CD8-positive, alpha-beta memory T cell (primary cell): ENCODE measurements at places on chromosomes 11 and 22.

- H3K27me3 ChIP-seq, result no peaks in the 10 kb centered on the region
- H3K4me3 ChIP-seq, result no peak overlapping the region
- no peaks in the 10 kb centered on the region for H3K36me3 ChIP-seq
- no peak for DNase-seq
Observed at GRCh38 chr11:73585834-73586575, 11.9 kb downstream of the FAM168A start.

- no peak overlapping the region for H3K4me3 ChIP-seq
- no peak overlapping the region for H3K27ac ChIP-seq
Observed at GRCh38 chr11:786235-787083, 3.4 kb downstream of the CEND1 start.

- H3K27me3 ChIP-seq, result no peaks in the 10 kb centered on the region
- H3K4me1 ChIP-seq, result no peaks in the 10 kb centered on the region
- no peaks in the 10 kb centered on the region for H3K36me3 ChIP-seq
- no peak for DNase-seq
- H3K27ac ChIP-seq, result no peak overlapping the region
Observed at GRCh38 chr11:111357150-111358037, 21.7 kb downstream of the POU2AF1 start.

GRCh38 chr11:102225689-102226568, 91.4 kb upstream of the BIRC3 start:
- no peaks in the 10 kb centered on the region for H3K4me1 ChIP-seq
- no peak for DNase-seq
- H3K27me3 ChIP-seq, result no peaks in the 10 kb centered on the region

DNA sequence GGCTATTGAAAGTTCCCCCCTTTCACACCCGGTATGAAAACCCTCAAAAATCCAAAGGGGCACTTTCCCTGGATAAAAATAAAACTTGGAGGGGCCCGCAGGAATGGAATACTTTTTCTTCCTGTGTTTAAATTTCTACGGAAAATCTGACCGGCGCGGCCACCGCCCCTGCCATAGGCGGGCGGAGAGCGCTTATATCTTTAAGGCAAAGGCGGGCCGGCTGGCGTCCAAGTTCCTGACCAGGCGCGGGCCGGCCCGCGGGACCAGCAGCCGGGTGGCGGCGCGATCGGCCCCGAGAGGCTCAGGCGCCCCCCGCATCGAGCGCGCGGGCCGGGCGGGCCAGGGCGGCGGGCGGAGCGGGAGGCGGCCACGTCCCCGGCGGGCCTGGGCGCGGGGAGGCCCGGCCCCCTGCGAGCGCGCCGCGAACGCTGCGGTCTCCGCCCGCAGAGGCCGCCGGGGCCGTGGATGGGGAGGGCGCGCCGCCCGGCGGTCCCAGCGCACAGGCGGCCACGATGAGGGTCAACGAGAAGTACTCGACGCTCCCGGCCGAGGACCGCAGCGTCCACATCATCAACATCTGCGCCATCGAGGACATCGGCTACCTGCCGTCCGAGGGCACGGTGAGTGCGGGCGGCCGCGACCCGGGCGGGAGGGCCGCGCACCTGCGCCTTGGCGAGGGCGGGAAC, at the start of gene ANO1:
TSS of gene ANO1 (plus strand) at position 223 of the 686 bp plus-strand sequence. CDS start at position 513, 290 bp downstream.
- H3K4me1 ChIP-seq, result no peaks in the 10 kb centered on the region
- H3K4me3 ChIP-seq, result no peak within 1 kb of the TSS
- DNase-seq, result no peak
- H3K27ac ChIP-seq, result no peak within 1 kb of the TSS
- H3K27me3 ChIP-seq, result no peaks in the 10 kb centered on the region
- H3K36me3 ChIP-seq, result no peaks in the 10 kb centered on the region

DNA sequence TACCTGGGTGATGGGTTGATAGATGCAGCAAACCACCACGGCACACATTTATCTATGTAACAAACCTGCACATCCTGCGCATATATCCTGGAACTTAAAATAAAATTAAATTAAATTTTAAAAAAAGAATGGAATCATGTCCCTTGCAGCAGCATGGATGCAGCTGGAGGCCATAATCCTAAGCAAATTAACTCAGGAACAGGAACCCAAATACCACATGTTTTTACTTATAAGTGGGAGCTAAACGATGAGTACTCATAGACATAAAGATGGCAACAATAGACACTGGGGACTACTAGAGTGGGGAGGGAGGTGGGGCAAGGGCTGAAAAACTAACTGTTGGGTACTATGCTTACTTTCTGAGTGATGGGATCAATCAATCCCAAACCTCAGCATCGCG, 40.9 kb downstream of the CWC15 start:
- H3K27me3 ChIP-seq, result no peaks in the 10 kb centered on the region
- H3K4me3 ChIP-seq, result no peak overlapping the region
- no peaks in the 10 kb centered on the region for H3K36me3 ChIP-seq
- peaks cover 44% of the 10 kb centered on the region for H3K4me1 ChIP-seq

DNA sequence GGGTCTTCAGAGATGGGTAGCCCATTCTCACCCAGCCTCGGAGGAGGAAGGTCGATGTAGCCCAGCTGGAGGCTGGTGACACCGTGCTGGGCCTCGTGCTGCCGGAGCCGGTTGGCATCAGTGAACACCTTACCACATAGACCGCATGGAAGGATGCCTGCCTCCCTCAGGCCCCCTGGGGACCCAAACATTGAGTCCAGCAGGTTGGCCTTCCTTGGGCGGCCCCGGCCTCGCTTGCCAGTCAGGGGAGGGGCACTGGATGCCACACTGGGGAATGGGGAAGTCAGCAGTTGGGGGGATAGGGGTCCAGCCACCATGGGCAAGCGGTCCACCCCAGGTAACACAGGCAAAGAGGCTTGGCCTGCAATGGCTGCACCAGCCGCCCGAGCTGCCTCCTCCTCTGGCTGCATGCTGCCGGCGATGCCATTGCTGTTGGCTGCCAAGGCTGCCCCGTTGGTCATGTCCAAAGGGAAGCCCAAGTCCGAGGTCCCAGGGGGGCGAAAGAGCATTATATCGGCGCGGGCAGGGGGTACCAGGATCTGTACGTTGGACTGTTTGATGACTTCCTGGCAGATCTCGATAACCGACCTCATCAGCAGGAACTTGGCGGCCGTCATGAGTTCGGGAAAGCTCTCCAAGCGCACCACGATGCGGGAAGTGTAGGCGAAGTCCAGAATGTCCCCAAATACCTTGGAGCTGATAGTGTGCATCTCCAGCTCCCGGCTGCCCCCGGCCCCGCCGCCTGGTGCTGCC, 1.4 kb downstream of the PATZ1 start:
- H3K27ac ChIP-seq, result peak overlapping the region; percentile 16
- no peaks in the 10 kb centered on the region for H3K27me3 ChIP-seq
- H3K36me3 ChIP-seq, result peaks cover 43% of the 10 kb centered on the region
- peaks cover 56% of the 10 kb centered on the region for H3K4me1 ChIP-seq

GRCh38 chr22:44311104-44311854, 1.5 kb downstream of the SHISAL1 start:
- H3K27me3 ChIP-seq, result no peaks in the 10 kb centered on the region
- H3K4me3 ChIP-seq, result no peak overlapping the region
- H3K4me1 ChIP-seq, result peaks cover 10% of the 10 kb centered on the region
- no peaks in the 10 kb centered on the region for H3K36me3 ChIP-seq

DNA sequence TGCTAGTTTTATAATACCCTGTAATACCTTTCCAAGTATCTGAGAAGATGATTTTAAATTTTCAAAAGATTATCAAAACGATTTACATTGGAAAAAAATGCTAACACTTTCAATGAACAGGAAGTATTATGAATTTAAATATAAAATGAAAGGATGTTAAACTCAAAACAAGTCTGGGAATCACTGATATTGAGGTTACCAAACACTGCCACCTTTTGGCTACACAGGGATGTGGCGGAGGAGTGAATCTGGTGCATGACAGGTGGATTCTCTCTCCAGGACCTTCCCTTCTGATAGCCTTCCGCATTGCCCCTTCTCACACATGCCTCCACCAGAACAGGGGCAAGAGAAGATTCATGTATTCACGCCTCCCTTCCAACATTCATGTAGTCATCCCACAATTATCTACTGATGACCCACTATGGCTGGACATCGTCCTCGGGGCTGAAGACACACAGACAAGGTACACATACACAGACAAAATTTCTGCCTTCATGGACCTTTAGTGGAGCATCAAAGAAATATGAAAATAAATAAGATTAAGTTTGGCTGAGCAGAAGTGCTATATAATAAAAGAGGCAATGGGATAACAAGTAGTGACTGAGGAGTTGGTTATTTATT, 34.7 kb downstream of the ATG16L2 start:
- H3K4me3 ChIP-seq, result no peak overlapping the region
- H3K27me3 ChIP-seq, result no peaks in the 10 kb centered on the region
- no peaks in the 10 kb centered on the region for H3K4me1 ChIP-seq
- H3K36me3 ChIP-seq, result peaks cover 6% of the 10 kb centered on the region
- no peak for DNase-seq
- H3K27ac ChIP-seq, result no peak overlapping the region

DNA sequence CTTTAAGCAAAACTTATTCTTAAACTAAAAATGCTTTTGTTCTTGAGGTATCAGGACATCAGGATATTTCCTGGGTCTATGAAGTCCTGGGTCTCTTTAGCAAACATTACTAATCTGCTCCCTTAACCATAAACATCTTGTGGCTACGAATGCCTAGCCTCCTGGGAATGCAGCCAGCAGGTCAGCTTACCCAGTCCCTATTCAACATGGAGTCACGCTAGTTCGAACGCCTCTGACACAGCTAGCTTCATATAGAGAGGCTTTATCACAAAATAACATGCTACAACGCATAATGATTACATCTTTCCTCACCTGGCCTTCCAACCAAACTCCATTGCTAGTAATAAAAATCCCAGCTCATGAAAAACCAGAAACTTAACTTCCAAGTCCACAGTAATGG, 17.5 kb upstream of the FIBIN start:
- no peak for DNase-seq
- H3K4me3 ChIP-seq, result no peak overlapping the region
- H3K27ac ChIP-seq, result no peak overlapping the region
- no peaks in the 10 kb centered on the region for H3K36me3 ChIP-seq
- no peaks in the 10 kb centered on the region for H3K4me1 ChIP-seq

- DNase-seq, result no peak
- no peaks in the 10 kb centered on the region for H3K27me3 ChIP-seq
- no peak overlapping the region for H3K27ac ChIP-seq
Observed at GRCh38 chr11:111176603-111177002, 68.9 kb upstream of the POU2AF2 start.

DNA sequence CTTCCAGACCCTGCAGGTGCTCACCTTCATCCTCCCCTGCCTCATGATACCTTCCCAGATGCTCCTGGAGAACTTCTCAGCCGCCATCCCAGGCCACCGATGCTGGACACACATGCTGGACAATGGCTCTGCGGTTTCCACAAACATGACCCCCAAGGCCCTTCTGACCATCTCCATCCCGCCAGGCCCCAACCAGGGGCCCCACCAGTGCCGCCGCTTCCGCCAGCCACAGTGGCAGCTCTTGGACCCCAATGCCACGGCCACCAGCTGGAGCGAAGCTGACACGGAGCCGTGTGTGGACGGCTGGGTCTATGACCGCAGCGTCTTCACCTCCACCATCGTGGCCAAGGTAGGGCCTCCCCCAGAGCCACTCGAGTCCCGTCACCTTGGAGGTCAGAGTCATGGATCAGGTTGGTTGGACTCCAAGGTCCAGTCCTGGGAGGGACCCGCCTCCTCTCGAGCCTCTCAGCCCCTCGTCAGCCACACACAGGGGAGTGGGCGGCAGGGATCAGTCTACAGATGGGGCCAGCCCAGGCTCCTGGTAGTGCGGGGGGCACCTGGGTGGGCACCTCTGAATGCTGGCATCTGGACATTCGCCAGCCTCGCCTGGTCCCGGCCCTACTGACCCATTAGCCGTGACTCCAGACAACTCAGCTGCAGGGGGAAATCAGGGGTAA, 34.8 kb upstream of the SLC22A12 start:
- no peaks in the 10 kb centered on the region for H3K36me3 ChIP-seq
- no peak overlapping the region for H3K4me3 ChIP-seq
- no peak overlapping the region for H3K27ac ChIP-seq
- H3K4me1 ChIP-seq, result no peaks in the 10 kb centered on the region
- DNase-seq, result no peak

DNA sequence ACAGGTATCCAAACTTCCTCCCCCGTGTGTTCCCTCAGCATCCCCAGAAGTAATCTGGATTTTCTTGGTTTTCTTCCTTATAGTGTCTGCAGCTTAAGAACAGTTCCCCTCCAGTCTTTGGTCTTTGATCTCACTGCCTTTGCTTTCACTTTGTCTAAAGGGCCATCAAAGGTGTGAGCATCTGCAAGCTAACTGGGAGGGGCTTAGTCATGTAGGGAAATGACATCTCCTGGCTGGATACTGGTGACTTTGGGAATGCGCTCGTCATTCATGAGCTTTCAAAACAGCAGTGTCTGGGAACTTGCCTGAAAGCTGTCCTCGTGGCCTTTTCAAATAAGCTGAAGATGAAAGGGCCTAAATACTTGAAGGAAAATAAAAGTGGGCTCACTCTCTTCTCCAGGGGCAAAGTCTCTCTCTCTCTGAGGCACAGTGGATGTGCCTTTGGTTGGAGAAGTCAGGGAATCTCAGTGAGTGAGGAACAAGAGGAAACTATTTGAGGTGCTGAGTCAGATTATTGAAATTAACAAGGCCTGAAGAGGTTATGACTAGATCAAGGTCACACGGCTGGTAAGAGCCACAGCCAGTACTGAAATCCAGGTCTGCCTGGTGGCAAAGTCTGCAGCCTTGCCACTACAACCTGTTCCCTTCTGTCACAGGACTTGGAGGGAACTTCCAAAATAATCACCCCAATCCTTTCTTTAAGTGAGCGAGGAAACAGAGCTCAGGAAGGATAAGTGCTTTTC, 45.6 kb upstream of the TENM4 start:
- H3K27ac ChIP-seq, result no peak overlapping the region
- no peaks in the 10 kb centered on the region for H3K27me3 ChIP-seq
- DNase-seq, result no peak
- no peak overlapping the region for H3K4me3 ChIP-seq
- H3K36me3 ChIP-seq, result no peaks in the 10 kb centered on the region

DNA sequence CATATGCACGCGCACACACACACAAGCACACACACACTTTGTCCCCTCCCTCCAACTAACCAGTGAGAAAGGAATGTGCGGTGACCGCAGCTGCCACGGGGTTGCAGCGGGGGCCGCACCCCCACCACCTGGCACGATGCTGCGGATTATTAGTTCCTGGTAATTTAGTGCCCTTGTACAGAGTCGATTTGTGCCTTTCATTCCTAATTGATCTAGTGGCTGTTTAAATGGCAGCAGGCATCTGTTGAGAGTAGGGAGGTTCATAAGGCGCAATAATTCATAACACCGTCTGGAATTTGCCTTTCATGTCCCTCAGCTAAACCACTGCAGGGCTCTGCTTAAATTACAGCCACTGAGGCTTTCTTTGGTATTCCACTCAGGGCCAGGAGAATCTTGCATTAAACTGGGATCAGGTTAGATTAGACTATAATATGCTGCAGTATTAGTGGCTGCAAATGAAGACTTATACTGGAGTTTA, 113.7 kb downstream of the FEZ1 start:
- H3K36me3 ChIP-seq, result no peaks in the 10 kb centered on the region
- H3K4me1 ChIP-seq, result no peaks in the 10 kb centered on the region
- DNase-seq, result no peak
- H3K27ac ChIP-seq, result no peak overlapping the region
- H3K27me3 ChIP-seq, result no peaks in the 10 kb centered on the region

DNA sequence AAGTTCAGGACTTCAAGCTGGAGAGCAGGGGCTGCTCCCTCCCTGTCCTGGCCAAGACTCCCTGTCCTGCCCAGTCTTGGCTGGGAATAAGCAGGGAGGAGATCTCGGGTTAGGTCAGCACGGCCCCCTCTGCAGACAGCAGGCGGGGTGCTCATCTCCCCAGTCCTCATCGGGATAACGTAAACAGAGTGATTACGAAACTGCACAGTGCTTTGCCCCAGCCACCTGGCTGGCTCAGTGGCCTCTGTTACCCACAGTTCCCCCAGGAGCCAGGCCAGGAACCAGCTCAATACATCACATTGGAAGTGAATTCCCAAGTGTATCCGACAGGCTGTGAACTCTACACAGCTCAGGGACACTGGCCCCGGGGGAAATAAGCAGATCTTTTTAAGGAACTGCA, 42.7 kb upstream of the KCNJ11 start:
- H3K36me3 ChIP-seq, result no peaks in the 10 kb centered on the region
- H3K27me3 ChIP-seq, result no peaks in the 10 kb centered on the region
- no peak for DNase-seq
- H3K4me3 ChIP-seq, result no peak overlapping the region
